ENCODE measurements at places on chromosomes 12 and 14.

DNA sequence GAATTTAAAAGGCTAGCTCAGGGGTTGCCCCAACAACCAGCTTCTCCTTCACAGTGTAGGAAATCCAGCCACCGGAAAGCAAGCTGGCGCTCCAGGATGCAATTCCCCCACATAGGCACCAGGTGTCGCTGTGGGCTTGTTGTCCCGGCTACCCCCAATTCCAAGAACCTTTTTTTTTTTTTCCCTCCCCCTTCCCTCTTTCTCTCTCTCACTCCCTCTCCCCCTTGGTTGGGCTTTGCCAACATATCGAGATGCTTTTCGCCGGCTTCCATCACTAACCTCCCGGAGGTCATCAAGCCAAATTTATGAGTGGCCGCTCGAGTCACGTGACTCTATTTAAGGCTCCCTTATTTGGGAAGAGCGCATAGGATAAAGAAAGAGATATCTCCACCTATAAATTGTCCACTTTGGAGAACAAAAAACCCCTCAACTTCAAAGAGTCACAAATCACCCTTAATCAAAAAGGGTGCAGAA is at the start of gene HOXC5:
HOXC5 (plus strand) TSS at position 424 of the 474 bp plus-strand sequence. CDS start 73 bp downstream, outside the sequence.
- ATAC-seq = peak; percentile 40

DNA sequence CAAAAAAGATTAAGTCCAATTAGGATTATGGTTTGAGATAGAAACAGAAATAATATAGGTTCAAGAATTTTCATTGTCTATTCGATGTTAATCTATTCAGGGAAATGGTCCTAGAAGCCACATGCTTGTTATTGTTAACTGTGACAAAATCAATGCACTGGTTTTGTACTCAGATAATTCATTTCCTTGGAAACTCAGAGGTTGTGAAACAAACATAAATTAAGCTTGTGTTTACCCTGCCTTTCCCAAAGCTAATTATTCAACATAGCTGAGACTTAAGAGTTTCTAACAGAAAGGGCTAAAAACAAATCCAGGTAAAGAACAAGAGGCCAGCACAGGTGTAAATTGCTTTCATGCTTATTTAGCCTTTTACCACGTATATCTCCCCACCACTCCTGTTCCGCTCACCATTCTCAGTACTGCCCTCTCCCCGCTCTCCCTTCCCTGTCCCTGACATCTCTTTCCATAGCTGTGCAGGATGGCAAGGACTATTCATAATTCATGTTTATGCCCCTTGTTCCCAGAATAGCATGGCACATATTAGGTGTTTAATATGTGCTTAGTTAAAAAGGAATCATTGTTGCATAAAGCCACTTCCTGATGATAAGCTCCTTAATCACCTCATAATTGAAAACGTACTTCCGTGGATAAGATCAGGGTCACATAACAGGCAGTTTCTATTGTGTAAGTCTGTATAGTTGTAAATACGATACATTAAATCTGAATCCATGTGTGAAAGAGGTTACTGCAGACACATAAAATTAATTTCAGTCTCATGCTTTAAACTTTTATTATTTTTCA is 131.8 kb upstream of the USP15 start:
- ATAC-seq = no peak

- ATAC-seq = peak; percentile 49
Measured at GRCh38 chr12:71469258-71469750, 29.7 kb downstream of the LGR5 start.

- no peak for ATAC-seq
Measured at GRCh38 chr14:80426683-80427082, 215.4 kb upstream of the DIO2 start.

DNA sequence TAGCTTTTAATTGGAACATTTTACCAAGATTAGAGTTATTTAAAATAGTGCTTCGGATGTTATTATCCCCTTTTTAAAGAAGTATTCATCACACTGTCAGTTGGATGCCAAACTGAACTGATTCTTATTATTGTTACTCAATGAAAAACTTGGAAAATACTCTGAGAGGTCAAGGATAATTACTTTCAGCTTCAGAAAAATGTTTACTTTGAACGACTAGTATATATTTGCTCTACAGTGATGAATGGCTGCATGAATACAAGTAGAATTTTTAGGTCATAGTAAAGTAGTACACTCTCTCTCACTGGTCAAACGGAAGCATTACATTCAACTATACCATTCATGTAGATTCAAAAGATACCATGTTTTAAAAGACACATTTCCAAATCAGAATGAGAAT is 269.2 kb downstream of the CCDC91 start:
- no peak for ATAC-seq

GRCh38 chr12:131683266-131684014 is 27.4 kb upstream of the SFSWAP start:
- ATAC-seq = no peak

- ATAC-seq = no peak
Measured at GRCh38 chr14:29788093-29788492, 139.6 kb downstream of the PRKD1 start.

GRCh38 chr14:85852906-85853305 is 323.0 kb downstream of the FLRT2 start:
- ATAC-seq = no peak

DNA sequence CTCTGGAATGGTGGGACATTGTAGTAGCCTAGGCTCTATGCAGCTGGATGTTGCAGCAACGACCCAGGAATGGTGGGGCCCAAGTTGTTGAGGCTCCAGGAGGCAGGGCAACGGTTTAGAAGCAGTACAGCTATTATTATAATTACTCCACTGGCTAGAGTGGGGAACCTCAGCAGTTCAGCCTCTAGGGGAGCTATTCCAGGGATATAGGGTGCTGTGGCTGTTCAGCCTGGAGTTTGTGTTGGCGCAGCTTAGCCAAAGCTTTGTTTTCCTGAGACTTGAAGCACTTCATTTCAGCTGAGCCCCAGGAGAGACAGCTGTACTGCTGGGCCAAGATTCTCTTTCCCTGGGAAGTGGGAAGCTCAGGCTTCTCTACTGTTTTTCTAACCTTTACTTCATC is 1023.0 kb upstream of the ATXN7L3B start:
- no peak for ATAC-seq

- ATAC-seq = peak; percentile 72
Measured at GRCh38 chr14:104723651-104724406, at the start of gene ADSS1. ADSS1 (plus strand) TSS chr14:104724229; CDS start chr14:104724271, 42 bp downstream.
